ENCODE measurements at places on chromosomes 3 and 15. TPM values are rescaled to one million over a fixed set of nuclear protein-coding genes. Genes with fewer than 3 reads are reported as not detected.

The SLC22A14 gene
- 0.15 TPM for total RNA-seq

The PLS1 gene
- total RNA-seq = 0.33 TPM

The RPL39L gene
- total RNA-seq = 35.6 TPM

The CFAP92 gene
- total RNA-seq = not detected

The PLA2G4F gene
- not detected for total RNA-seq

The ISLR gene
- total RNA-seq = 202 TPM

The MAGEF1 gene
- 20.9 TPM for total RNA-seq

The SLC6A1 gene
- total RNA-seq = under 0.01 TPM

The PLSCR4 gene
- total RNA-seq = 20.3 TPM

The STAG1 gene
- total RNA-seq = 54.7 TPM

The OR5K2 gene
- not detected for total RNA-seq

The NAALADL2 gene
- total RNA-seq = 19.7 TPM

The CHRM5 gene
- under 0.01 TPM for total RNA-seq

All from smooth muscle cell of trachea (primary cell).